HT1080 (cell line): ENCODE measurements at places on chromosomes 5 and 9.
A peak's percentile ranks its signal among the peaks of the same experiment; 100 is the strongest.

GRCh38 chr9:121860744-121861143, 209.3 kb downstream of the DAB2IP start:
- no peak for DNase-seq

DNA sequence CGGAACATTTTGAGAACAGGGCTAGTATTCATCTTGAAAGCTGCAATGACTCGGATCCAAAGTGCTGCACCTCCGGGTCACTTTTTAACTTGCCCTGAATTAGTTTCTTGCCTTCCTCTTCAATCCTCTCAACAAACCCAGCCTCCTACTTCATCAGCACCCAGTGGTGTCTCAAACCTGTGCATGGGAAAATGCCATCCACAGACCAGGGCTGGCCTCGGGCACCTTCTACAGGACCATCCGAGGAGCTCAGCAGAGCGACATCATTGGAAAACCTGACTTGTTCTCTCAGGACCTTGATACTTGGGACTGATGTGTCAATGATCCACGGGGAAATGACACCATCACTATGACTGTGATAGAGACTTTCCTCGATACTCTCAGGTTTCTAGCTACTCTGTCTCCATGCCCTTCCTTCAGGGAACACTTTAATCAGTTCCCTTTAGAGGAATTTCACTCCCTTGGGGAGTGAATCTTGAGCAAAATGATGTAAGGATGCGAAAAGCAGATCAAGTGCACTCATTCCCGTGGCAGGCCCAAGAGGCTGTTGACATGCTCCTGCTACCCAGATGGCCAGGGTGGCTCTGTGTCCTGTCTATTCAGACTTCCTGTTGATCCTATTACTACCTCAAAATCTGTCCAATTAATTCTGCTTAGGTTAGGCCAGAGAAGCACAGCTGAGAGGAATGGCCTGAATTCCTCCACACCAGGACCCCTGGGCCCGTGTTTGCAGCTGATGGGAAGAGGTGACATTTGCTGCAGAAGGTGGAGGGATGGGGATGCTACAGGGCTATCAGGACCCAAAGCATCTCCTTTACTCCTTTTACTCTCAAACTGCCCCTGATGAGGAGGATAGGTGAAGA, 96.5 kb upstream of the SLC25A48 start:
- no peak for DNase-seq

DNA sequence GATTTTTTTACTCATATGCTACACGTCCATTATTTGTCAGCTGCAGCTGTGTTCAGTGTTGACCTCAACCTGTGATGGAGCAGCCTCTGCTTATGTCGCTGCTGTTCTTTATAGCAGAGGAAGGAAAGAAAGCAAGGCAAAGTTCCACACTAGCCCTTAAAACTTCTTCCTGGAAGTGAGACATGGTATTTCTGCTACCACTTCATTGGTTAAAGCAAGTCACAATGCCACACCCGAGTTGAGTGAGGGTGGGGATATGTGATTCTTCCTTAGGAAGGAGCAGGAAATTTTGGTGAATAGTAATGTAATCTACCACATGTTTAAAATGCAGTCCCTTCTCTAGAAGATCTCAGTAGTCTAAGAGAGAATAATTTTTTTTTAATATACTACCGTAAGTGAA, 224.8 kb upstream of the DMRT1 start:
- no peak for DNase-seq

GRCh38 chr9:87857948-87858335, 24.7 kb upstream of the SPATA31E1 start:
- no peak for DNase-seq

- no peak for DNase-seq
Observed at GRCh38 chr9:97300586-97300985, 6.9 kb upstream of the CCDC180 start.

GRCh38 chr5:133917785-133918184, 50.6 kb downstream of the C5orf15 start:
- no peak for DNase-seq

DNA sequence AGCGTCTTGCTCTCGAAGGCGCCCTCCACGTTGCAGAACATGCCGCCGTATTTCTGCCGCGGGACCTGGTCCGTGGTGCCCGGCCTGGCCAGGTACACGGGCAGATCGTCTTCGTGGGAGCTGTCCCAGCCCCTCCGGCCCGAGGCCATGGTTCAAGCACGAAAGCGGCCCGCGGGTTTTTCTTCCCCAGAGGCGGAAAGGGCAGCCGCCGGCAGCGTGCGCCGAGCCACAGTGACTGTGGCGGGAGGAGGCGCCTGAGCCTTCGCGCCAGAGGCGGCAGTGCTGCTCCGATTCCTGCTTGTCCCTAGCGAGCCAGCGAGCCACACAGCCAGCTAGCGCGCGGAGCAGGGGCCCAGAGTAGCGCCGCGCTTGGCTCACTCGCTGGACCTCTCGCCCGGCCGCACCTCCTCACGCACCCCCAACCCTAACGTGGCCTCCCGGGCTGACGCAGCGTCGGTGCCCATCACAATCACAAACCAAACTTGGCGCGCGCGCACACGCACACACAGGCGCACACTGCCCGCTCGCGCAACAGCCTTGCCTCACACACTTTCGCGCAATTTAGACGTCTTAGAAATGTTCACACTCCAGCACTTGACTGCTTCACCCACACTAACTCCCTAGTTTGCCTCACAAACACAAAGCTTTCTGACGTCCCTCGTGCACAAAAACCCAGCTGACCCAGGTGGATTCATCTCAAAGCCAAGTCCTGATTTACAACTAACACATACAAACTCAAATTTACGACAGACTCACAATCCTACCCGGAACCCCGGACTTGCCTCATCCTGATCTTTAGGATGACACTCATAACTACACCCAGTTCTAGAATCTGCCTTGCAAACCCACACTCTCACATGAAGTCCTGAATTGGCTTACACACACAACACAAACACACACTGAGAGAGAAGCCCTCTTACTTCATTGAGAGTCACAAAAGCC, at the start of gene DPYSL3:
Gene DPYSL3 (minus strand): TSS at position 359 of the 942 bp plus-strand sequence. CDS start 210 bp downstream, at position 149.
- DNase-seq, result peak; percentile 85

DNA sequence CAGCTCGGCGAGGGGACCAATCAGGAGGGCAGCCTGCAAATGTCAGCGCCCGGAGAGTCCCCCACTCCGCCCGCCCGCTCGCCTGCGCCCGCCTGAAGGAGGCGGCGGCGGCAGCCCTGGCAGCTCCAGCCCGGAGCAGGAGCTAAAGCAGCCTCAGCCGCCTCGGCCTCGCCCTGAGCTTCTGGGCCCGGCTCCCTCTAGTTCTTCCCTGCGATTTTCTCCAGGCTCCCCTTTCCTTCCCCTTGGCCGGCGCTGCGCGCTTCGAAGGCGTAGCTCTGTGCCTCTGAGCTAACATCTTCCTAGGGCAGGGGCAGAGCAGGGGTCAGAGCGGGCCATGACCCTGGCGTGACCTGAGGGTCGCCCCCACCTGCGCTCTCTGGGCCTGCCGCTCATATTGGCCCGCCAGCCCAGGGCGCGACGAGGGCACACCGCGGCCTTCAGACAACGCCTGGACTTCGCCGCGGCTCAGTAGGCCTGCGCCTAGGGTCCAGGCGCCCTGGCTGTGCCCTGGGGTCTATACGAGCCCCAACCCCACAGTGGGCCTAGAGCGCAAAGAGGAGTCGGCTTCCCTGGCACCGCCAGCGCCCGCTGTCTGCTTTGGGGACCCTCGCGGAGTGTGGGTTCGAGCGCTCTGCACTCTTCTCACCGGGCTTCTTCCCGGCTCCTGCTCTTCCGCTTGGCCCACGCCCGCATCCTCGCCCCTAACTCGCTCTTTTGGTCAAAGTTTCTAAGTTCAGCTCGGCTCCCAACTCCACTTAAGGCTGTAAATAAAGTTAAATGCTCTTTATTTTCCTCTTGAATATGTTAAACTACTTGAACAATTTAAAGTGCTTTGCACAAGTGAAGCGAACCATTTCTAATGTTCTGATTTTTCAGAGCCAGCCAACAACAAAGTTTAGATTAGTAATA, 504 bp upstream of the OTP start:
- DNase-seq, result no peak

GRCh38 chr9:23743036-23743435, 83.0 kb downstream of the ELAVL2 start:
- no peak for DNase-seq

DNA sequence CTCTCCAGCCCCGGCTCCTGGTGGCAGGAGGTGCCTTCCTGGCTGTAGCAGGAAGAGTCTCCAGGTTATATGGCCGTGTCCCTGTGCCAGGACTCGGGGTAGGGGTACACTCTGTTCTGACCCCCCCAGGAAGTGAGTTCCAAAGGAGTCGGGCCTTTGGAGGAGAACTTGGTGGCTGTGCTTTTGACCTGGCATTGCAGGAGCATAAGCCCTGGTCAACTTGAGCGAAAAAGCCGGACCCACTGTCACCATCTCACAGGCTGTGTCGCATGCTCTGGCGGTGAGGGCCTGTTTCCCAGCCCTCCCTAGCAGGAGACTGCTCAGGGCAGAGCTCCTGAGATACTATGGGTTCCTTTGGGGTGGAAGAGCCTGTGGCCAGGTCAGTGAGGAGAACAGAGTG, 36.0 kb downstream of the GADD45G start:
- no peak for DNase-seq

DNA sequence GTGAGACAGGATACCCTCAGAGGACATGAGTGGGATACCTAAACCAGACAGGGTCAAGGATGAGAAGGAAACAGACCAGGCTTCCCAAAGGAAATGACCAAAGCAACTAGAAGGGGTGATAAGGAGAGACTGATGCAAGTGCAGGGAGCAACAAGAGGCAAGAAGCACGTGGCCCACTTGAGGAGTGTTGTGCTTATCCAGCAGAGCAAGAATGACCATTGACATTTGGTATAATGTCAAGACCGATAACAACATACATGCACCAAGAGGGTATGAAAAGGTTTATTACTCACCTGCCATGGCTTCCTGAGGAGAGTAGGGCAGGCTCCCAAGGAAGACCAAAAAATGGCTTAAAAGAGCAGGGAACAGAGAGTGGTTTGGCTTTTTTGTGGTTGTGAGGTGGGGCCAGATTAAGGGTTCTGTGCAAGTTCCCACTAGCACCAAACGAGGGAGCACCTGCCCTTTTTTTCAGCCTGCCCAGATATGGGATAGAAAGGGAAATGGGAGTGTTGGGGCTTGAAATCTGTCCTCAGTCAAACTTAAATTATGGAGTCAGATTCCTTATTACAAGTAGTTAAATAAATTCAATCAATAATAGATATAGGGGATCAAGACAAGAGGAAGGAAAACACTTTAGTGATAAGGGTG, 513.6 kb downstream of the RASEF start:
- no peak for DNase-seq

- no peak for DNase-seq
Observed at GRCh38 chr9:100554935-100555401, 22.9 kb upstream of the CAVIN4 start.

GRCh38 chr5:79111960-79112702, 522 bp downstream of the BHMT start:
- no peak for DNase-seq

DNA sequence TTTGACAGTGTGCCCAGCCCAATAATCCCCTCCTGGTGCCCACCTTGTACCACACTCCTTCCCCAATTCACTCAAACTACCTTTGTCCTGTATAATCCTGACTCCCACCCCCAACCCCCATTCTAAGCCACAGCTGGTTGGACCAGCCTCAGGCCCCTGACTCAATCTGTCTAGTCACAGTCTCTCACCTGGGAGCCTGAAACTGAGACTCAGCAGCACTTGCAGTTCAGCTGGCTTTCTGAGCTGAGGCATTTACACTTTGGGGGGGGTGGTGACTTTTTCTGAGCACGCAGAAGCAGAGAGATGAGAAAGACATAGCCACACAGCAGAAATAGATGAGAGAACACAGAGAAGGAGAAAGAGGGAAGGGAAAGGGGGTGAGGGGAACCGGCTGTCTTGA, 247.3 kb downstream of the MAN2A1 start:
- no peak for DNase-seq

- DNase-seq, result no peak
Observed at GRCh38 chr9:86838519-86839497, 108.5 kb downstream of the GAS1 start.

GRCh38 chr5:78912085-78912771, 72.9 kb downstream of the ARSB start:
- DNase-seq, result no peak

DNA sequence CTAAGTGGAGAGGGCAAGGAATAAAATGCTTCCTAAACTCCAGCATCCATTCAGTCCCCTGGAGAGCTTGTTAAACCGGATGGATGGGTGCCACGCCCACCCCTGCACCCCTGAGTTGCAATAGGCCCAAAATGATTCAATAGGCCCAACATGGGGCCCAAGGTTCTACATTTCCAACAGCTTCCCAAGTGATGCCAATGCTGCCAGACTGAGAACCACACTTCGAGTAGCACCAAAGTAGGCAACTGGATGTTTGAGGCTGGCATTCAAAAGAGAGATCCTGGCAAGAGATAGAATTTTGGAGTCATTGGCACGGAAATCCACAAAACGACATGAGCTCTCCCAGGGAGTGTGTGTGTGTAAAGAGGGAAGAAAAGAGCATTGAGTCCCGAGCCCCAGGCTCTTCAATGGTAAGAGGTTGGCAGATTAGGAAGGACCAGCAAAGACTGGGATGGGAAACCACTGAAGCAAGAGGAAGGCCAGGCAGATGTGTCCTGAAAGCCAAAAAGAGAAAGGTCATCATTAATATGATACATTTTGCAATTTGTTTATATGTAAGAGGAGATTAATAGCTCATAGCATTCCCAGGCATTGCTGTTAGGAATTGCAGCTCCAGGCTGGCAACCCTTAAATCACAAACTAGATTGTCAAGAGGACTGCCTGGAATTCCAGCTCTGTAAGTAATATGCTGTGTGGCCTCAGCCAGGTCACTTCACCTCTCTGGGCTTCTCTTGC, 130.6 kb downstream of the KCNIP1 start:
- DNase-seq, result no peak

GRCh38 chr5:108340131-108340530, 41.8 kb downstream of the FBXL17 start:
- DNase-seq, result no peak

DNA sequence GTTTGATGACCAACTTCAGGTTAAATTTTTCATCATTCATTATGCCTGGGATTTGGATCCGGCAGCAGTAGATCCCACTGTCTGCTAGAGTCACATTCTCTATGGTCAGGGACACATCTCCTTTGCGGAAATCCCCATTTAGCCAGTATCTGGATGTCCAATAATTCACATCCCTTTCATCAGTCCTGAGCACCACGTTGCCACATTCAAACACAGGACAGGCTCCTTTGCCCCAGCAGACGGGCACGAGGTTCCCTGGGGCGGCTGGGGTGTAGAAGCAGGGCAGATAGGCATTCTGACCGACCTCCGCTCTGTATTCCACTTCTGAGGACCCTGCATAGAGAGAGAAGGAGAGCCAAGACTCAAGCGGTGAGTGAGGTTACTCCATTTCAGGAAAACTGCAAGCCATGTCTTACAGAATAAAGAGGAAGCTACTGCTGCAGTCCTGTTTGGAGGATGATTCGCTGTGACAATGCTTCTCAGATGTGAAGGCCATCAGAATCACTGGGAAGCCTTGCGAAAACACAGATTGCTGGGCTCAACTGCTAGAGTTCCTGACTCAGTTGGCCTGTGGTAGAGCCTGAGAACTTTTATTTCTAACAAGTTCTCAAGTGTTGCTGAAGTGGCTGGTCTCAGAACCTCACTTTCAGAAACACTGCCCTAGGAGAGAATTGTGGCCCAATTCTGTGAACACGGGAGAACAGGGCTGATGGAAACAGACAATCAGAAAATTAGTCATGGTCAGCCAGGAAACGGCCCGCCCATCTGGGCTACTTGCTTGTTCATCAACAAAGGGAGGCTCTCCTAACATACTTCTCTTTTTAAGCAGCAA, 2.0 kb downstream of the HAVCR2 start:
- peak; percentile 25 for DNase-seq
